GM20000 (cell line): ENCODE measurements at places on chromosomes 11 and 22.

GRCh38 chr11:20712912-20713311, 43.5 kb downstream of the NELL1 start:
- DNase-seq = no peak

DNA sequence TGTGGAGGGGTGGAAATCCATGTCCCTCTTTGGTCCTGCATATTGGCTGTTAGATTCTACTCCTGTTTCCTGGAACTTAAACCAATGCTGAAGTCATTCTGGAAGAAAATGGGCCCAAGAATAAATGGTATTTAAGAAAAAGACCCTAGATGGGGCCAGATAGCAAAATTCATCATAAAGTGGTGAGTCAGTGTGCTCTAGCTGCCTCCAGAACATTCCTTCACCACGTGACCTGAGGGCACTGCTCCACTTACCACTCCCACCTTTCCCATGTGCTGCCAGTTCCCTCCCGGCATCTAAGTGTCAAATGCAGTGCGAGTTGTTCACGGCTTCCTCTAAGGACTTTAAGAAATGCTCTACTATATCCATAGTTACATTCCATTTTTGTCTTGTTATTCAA, 30.9 kb upstream of the NAP1L4 start:
- no peak for DNase-seq

- DNase-seq = no peak
Measured at GRCh38 chr11:25758145-25758661, 573.7 kb upstream of the ANO3 start.

- DNase-seq = no peak
Measured at GRCh38 chr11:116065986-116066385, 561.8 kb upstream of the CADM1 start.

DNA sequence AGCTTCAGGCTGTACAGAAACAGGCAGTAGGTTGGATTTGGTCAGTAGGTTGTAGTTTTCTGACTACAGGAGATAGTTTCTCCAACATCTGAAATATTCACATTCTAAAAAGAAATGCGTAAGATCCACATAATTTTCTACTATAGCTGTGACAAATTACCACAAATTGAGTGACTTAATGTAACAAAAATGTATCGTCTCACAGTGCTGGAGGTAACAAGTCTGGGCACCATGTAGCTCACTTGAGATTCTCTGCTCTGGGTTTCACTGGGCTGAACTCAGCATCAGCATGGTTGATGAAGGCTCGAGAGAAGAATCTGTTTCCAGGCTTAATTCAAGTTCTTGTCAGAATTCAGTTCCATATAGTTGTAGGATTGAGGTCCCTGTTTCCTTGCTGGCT, 350.9 kb upstream of the CCDC179 start:
- no peak for DNase-seq

DNA sequence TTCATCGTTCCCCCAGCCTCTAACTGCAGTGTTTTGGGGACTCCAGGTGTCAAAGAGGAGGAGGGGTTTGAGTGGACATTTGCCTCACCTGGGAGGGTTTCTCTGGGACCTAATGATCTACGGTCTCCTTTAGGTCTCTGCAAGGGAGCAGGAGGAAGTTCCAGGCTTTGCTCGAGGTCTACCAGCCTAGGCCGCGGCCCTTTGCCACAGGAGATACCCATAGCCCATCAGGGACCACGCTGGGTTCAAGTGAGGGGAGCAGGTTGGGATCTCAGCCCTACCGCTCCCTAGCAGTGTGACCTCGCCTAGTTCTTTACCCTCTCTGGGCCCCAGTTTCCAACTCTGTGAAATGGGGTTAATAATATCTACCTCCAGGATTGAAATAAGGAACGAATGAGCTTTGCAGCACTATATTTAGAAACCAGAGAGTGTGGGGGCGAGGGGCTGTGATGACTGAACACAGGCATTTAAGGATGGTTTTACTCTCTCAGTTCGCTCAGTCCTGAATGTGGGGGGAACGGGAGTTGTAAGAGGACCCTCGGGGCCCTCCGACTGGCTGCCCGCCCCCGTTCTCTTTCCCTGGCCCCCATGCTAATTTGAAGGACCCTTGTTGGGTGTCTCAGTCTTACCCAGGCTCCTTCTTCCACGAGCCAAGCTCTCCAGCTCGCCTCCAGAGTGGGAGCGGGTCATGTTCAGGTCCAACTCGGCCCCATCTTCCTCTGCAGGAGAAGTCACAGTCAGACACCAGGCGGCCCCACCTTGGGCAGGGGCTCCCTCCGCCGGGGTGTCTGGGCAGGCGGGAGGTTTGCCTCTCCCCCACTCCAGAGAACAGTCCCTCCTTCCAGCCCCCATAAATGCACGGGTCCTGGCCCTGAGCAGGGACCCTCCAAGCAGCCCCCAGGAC, 11.7 kb downstream of the PDGFB start:
- DNase-seq = no peak

GRCh38 chr22:24985826-24986214, 33.3 kb downstream of the KIAA1671 start:
- no peak for DNase-seq

DNA sequence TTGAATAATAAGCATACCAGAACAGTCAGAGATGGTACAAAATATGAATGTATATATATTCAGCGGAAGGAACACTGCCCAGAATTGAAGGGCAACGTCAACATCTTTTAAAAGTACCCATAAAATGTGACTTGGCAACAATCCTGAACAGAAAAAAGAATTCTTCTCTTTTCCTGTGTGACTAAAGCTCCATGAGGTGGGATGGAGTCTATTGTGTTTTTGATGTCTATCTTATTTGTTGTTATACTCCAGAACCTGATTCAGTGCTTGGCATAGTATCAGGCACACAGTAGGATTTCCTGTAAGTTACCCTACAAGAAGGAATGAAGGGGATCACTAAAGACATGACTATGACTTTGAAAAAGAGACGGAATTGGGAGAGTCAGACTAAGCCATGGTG, 10.3 kb downstream of the LDLRAD3 start:
- no peak for DNase-seq

- DNase-seq = no peak
Measured at GRCh38 chr11:4454021-4454420, 4.9 kb downstream of the OR52K2 start.

GRCh38 chr22:33821290-33821689, 99.0 kb downstream of the LARGE1 start:
- DNase-seq = no peak

- DNase-seq = no peak
Measured at GRCh38 chr11:31720225-31720624, 90.9 kb downstream of the PAX6 start.

DNA sequence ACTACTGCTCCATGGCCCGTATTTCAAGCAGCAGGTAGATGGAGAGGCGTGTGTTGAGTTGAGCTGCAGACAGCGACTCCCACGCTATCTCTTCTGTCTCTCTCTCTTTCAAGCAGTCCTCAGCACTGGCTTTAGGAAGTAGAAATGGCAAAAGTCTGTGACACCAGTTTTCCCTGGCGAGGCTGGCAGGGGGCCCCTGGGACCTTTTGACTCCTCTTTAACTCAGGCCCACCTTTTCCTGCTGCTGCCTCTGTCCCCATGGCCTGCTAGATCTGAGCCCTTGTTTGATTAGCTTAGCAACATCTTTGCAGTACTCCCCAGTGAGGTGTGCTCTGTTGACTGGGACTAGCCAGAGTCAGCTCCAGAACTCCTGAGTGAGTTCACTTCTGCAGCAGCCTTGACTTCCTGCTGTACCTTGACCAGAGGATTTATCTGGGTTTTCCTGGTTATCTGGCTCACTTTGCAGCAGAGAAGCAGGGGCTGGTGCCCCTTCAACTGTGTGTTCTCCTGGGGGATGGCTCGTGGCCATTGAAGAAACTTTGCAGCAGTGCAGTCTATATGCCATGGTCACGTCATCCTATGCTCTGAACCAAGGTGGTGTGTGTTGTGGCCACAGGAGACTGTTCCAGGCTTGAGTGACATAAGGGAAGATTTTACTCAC, 183.9 kb downstream of the DBX1 start:
- DNase-seq = no peak

DNA sequence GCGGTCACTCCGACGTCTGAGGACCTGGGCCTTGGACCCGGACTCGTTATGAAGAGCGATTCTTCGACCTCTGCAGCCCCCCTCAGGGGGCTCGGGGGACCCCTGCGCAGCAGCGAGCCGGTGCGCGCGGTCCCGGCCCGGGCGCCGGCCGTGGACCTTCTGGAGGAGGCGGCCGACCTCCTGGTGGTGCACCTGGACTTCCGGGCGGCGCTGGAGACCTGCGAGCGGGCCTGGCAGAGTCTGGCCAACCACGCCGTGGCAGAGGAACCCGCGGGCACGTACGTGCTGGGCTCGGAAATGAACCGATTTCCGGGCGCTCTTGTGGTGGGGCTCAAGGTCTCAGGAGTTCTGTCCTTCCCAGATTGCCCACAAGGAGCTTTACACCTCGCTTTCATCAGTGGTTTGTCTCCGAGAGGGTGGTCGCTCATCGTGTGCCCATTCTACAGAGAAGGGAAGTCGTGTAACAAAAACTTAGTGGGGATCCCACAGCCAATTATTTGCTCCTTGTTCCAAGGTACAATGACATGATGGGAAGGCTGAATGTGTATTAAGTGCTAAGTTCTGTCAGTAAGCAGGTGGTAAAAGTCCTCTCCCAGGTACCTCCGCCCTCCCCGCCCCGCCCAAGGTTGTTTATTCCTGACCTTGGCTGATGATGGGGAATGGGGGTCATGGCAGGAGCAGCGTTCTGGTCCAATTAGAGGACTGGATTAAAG, 695 bp downstream of the PEX26 start:
- no peak for DNase-seq

- peak; percentile 12 for DNase-seq
Measured at GRCh38 chr11:36763187-36763586, 165.2 kb upstream of the RAG2 start.

DNA sequence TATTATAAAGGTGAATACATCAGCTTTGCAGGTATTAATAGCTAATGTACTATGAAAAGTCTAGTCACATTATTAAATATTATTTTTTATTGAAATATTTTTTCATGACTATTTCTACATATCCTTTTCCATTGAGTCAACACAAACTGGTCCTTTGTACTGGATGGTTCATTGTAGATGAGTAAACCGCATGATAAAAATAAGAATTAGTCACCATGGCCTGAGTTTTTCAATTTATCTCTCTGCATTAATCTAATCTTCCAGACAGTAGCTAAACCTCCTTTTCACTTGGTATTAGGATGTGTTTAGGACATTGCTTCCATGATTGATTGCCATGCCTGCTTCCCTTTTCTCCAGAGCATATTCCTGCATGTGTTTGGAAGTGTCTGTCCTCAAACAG, 439.4 kb upstream of the ARHGAP42 start:
- no peak for DNase-seq

DNA sequence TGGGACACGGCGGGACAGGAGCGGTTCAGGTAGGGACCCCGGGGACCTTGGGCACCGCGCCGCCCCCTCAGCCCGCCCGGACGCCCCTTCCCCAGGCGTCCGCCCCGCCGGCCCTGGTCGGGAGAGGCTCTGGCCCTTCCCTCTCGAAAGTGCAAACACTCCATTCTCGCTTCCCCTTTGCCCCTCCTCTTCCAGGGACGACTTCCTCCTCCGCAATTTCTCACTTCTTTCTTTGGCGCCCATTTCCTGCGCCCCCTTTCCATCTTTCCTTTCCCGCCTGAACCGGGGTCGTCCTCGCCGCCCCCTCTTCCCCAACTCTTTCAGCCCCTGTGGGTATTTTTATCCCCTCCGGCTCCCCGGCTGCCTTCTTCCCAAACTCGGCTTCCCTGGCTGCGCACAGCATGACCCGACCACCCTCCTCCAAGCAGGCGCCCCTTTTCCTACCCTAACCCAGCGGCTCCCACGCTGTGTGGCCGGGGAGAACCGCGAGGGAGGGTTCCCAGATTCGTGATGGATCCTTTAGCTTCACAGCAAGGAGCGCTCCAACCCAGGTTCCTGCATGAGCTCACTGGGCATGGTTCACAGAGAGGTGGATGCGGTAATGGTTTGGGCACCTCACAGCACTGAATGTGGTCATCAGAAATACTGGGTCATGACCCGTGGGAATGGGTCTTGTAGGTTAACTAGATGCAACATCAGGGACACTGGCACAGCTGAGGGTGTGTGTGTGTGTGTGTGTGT, 689 bp downstream of the RAB39A start:
- DNase-seq = no peak

GRCh38 chr11:102780491-102780918, at the start of gene MMP10:
TSS of gene MMP10 (minus strand) at chr11:102780628. CDS start at chr11:102780591, 37 bp downstream.
- no peak for DNase-seq

- DNase-seq = no peak
Measured at GRCh38 chr11:94782446-94782845, 14.3 kb downstream of the AMOTL1 start.

DNA sequence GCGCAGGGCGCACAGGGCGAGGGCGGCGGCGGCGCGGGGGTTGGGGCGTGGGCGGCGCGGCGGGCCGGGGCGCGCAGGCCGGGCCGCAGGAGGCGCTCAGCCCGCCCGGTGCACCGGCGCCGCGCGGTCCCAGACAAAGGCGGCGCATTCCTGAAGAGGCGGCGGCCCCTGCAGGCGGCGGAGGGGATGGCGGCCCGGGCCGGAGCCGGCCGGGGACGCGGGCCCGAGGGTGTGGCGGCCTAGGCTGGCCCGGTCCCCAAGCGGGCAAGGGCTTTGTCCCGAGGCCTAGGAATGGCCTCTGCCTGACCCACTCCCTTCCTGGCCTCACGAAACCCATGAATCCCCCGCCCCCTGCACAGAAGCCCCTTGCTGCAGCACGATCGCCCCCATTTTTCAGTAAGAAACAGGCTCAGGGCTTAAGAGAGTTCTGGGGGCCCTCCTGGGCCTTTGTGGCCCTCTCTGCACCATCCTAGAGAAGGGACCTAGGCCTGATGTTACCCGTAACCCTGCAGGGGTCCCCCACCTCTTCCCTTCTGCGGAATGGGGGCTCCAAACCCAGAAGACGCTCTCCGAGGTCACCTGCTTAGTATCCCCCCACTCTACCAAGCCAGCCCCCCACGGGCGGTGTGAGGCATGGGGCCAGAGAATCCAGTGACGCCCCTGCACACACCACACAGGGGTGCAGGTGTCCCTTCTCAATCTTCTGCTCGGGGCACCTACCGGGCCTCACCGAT, at the start of gene RTN4R:
Gene RTN4R (minus strand): TSS at position 40 of the 734 bp plus-strand sequence. CDS start 226 bp downstream, outside the sequence.
- peak; percentile 88 for DNase-seq

DNA sequence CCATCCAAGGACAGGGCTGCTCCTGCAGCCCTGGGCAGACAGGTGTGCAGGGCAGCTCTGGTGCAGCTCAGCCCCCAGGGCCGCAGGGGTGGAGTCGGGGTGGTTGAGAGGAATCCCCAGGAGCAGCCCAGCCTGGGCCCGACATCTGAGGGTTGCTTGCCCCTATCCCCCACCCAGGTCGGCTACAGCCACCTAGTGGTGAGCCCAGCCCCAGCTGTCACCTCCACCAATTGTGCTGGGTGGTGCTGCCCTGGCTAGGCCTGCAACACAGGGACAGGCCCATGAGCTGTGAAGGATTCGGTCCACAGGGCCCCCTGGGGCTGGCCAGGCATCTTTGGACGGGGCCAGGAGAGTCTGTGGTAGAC, 29.6 kb downstream of the RTN4R start:
- peak; percentile 96 for DNase-seq
